ENCODE measurements at places on chromosomes 1 and 21.

GRCh38 chr1:197715806-197716205 is 59.5 kb downstream of the DENND1B start:
- no peak for DNase-seq

GRCh38 chr1:233015965-233016364 is 65.6 kb downstream of the NTPCR start:
- DNase-seq = no peak

DNA sequence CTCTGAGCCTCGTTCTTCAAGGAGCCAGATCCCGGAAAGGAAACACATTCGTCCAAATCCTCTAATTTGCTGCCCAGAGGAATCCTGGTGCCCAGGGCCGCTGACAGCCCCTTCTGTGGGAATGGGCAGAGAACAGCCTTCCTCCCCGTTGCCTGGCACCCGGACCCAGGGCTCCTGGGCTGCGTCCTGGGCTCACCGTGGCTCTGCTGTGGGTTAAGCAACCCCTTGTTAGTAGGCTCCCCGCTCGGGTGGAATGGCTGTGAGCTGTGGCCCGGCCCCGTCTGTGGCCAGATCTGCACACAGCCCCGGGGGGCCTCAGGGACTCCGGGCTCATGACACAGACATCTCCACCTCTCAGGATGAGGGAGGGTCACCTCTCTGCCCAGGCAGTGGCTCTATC is 122.9 kb upstream of the ARHGEF16 start:
- no peak for DNase-seq

DNA sequence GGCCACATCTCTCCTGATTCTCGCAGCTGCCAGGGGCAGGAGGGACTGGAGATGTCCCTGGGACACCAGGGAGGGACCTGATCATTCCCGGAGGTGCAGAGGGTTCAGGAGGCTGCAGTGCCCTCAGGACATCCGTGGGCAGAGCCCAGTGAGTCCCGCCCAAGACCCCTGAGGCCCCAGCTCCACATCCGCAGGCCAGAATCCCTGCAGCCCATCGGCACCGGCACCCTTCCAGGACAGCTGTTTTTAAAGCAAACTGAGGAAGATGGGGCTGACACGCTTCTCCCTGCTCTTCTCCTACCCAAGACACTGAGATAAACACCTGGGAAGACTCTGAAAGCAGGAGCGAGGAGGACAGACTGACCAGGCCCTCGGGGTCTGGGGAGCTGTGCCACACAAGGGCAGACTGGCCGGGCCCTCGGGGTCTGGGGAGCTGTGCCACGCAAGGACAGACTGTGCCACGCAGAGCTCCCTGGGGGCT is 25.5 kb downstream of the SLC19A1 start:
- no peak for DNase-seq

- no peak for DNase-seq
Observed at GRCh38 chr1:32100359-32100758, 7.5 kb upstream of the KPNA6 start.

- no peak for DNase-seq
Observed at GRCh38 chr1:93000751-93001175, 39.5 kb upstream of the DIPK1A start.

- DNase-seq = peak; percentile 40
Observed at GRCh38 chr1:9101510-9102146, 27.3 kb downstream of the GPR157 start.
